ENCODE measurements at places on chromosomes 7 and 10.

DNA sequence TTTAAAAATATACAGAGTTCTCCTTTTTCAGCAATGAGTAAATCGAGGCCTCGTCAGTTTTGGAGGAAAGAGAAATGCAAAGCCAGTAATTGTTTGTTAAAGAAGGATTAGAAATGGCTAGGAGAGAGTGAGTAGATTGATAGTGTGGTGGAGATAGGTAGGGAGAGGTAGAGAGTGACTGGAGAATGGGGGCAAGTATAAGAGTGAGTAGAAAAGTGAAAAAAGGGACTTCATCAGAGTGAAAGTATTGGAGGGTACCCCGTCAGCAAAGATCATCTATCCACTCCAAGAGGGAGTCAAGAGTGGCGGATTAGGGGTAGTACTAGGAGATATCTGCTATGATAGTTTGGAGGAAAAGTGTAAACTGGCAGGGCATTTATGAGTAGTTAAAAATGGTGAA, 9.2 kb upstream of the ANKRD2 start:
- DNase-seq = no peak

DNA sequence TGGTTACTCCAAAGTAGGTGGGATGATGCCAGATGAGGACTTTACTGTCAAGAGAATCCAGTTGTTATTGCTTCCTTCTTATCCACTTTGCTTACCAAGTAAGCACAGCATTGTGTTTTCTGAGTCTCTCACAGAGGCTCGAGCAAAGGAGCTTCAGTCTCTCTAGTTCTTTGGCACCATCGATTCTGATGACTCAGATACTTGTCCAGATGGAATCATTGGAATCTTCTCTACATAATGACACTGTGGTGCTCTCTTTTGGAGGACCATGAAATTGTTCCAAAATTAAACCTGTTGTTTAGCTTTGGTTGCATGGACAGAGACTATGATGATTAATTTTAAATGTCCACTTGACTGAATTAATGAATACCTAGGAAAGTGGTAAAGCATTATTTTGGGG, 132.6 kb downstream of the NXPH1 start:
- no peak for DNase-seq

- no peak for DNase-seq
These were observed 90.0 kb upstream of the ADRB1 start for GRCh38 chr10:113953505-113954272.

DNA sequence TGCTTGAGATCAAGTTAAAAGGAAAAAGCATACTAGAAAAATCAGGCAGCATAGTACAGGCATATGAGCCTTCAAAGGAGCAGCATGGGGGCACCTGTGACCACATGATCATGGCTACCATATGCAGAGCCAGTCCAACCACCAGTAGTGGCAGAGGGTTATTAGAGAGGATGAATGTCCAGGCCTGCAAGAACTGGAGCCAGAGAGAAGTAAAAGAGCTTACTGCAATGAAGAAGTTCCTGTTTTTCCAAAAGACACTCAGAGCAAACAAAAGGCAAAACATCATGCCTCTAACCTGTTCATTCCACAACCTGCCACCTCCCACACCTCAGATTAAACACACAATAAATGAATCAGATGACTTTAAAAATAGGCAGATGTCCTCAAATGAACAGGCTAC, 99.6 kb upstream of the NAMPT start:
- no peak for DNase-seq

GRCh38 chr7:30062587-30062986, 34.4 kb downstream of the PLEKHA8 start:
- no peak for DNase-seq

DNA sequence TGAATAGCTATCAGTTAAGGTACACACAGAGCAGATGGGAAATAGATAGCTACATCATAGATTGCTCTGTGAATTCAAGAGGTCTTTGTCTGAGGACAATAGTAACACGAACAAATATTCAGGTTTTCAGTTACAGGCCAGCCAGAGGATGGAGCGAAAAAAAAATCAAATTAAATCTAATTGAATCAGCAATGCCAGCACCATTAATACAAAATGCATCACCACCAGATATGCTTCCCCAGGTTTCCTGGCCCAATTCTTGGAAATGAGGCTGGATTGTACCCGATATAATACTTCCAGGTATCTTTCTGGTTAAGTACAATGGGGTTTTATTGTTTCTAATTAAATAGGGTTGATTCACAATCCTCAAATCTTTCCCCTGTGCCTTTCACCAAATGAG, 975.8 kb upstream of the AUTS2 start:
- DNase-seq = no peak

DNA sequence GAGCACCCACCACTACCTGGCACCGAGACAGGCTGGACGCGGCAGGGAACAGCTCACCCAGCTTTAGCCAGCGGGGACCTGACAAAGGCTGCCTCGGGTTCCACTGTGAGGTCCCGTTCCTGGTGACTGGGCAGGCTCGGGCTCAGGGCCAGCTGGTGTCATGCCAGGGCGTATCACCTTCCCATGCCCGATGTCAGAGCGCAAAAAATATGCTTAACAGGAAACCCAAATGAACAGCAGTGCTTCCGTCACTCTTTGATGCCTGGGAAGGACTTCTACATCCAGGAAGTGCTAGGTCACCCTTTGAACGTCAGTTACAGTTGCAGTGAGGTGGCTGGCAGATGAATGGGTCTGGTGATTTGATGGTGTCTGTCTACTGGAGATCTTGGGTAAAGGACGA, 106.0 kb downstream of the ADARB2 start:
- no peak for DNase-seq

All from stimulated activated CD4-positive, alpha-beta T cell treated with anti-CD3 and anti-CD28 coated beads, TNF-alpha, amount 100 ng/mL, for 48 hours (primary cell).